ENCODE measurements at places on chromosomes 3 and 15.

DNA sequence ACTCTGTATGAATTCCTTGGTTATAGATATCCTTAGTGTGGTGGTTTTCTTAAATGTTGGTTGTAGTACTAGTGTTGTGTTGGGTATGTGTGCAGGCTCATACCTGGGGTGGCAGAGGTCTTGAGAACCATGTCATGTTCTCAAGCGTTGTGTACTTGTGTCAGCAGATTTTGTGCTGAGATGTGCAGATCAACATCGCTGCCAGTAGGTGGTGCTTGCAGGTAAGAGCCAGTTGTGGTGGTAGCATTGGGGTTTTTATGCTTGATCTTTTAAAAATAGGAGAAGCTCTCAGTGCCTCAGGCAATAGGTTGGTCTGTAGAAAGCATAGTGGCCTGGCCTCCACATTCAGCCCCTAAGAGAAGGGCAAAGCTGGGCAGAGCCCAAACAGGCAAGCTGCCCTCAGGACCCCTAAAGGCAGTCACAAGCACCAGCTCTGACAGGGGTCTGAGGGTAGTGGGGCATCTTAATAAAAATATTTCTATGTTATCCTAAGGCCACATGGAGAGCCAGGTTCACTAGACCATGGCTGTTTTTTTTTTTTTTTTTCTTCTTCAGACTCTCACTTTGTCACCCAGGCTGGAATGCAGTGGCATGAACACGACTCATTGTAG, 164.0 kb downstream of the IL20RB start:
- DNase-seq = no peak

GRCh38 chr3:176296066-176296597, 901.1 kb downstream of the TBL1XR1 start:
- no peak for DNase-seq

GRCh38 chr3:23067116-23067515, 136.0 kb upstream of the UBE2E2 start:
- no peak for DNase-seq

DNA sequence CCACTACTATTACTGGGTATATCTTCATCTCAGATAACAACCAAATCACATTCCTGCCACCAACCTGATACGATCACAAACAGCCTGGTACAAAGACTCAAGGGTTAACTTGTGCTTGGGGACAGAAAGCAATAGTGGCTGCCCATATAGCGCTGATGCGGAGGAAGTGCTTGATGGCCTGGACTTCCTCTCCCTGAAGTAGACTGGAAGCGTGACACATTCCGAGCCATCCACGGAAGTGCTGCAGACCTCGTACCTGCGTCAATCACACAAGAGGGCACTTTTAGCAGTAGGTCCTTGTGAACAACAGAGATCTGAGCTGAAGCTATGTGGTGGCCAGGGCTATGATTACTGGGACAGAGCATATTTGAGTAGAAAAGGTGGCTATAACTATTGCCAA, 17.3 kb upstream of the C3orf62 start:
- no peak for DNase-seq

DNA sequence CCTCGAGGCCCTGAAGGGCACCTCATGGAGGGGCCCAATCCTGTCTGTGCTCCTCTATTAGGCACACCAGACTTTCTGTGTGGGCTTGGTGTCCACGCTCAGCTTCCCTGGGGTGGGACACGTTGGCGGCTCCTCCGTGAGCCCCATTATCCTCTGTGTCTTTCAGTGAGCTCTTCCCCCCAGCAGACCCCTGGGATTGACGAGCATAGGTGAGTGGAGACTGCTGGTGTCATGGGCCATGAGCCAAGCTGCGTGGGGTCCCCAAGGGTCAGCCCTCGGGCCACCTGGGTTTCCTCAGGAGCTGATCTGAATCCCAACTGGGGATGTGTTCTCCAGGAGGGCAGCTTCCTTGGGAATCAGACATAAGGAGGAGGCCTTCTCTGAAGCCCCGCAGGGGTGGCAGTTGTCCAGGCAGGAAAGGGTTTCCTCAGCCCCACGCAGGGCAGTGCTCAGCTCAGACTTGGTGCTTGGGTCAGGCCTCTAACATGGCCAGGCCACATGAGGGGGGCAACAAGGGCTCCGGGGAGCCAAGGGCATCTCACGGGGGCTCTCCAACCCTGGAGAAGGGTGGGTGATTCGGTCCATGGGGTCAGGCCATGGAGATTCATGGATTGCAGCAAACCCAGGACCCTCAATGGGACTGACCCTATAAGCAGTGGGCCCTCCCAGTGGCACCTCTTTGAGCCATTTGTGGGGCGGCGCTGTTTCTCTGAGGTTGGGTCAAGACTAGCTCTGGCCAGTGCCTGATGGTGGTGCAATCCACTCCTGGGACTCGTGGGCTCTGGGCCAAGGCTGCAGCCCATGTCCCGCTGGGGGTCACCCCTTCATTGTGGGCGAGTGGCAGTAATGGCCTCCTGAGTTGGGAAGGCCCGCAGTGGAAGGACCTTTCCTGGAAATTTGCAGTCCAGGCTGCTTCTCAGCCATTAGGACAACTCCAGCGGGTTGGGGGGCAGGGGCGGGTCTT, 222.5 kb downstream of the SNRPN start:
- DNase-seq = no peak

DNA sequence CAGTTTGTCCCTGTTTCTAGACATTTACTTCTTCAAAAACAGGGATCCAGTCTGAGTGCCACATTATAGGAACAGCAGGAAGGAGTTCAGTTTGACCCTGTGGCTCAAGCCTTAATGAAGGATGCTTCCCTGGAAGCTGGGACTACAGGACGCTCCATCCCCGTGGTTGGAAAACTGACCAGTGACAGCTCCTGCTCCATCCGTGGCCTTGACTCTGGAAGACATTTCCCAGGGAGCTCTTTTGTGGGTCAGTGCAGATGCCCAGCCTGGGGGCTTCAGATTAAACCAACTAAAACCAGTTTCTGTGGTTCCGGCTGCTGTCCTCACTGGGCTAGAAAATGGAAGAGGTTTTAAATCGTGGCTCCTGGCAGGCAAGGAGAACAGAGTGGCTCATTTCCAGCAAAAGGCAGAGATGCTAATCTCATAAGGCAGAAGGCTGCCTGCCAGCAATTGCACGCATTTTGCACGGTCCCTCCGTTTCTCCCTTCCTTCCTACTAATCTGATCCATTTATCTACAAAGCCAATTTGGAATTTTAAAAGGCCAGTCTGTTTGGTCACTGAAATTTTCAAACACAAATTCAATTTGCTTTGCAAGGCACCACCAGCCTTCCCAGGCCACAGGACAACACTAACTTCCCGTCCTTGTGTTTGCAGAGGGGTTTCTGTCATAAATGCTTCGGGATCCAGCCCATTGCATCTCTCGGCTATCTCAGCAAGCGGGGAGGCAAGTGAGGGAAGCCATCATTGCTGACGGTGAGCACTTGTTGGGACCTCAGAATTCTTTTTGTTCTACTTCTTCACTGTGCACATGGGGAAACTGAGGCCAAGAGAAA, 6.2 kb upstream of the SSUH2 start:
- DNase-seq = no peak

DNA sequence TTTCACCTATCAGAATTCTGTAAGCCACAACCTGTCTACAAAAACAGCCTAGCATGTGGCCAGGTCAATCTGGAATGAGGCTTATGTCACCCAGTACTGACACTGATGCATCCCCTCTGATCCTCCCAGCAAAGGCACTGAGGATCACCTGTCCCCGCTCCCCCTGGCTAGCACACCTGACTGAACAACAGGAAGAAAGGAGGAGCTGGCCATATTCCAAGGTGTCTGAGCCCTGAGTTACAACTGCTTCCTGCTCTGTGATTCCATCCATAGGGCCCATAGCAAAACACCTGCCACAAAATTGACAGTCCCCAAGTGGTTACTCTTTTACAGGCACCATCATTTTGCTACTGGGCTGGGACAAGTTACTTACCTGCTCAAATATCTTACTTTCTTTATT, 555.5 kb upstream of the CFAP20DC start:
- peak; percentile 6 for DNase-seq

GRCh38 chr3:131847966-131848510, 186.8 kb downstream of the CPNE4 start:
- DNase-seq = no peak

GRCh38 chr3:171199473-171199829, 172.9 kb upstream of the SLC2A2 start:
- DNase-seq = no peak

DNA sequence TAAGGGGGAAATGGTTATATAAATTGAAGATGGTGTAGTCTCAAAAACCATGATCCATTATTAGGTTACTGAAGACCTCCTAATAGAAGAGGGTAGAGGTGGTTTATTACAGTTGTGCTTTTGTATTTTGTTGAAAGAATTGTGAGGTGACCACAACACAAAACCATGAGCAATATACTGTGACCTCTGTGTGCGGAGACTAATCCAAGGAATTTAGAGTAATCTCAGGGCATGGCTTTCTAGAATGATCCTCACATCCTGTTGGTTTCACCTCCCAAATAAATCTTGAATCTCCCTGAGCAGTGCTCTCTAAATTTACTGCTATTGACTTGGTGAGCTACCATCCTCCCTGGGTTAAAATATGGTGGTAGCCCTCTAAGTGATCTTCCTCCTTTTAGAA, 52.3 kb downstream of the PTPRG start:
- no peak for DNase-seq

GRCh38 chr3:185852635-185853034, 27.8 kb upstream of the IGF2BP2 start:
- no peak for DNase-seq

DNA sequence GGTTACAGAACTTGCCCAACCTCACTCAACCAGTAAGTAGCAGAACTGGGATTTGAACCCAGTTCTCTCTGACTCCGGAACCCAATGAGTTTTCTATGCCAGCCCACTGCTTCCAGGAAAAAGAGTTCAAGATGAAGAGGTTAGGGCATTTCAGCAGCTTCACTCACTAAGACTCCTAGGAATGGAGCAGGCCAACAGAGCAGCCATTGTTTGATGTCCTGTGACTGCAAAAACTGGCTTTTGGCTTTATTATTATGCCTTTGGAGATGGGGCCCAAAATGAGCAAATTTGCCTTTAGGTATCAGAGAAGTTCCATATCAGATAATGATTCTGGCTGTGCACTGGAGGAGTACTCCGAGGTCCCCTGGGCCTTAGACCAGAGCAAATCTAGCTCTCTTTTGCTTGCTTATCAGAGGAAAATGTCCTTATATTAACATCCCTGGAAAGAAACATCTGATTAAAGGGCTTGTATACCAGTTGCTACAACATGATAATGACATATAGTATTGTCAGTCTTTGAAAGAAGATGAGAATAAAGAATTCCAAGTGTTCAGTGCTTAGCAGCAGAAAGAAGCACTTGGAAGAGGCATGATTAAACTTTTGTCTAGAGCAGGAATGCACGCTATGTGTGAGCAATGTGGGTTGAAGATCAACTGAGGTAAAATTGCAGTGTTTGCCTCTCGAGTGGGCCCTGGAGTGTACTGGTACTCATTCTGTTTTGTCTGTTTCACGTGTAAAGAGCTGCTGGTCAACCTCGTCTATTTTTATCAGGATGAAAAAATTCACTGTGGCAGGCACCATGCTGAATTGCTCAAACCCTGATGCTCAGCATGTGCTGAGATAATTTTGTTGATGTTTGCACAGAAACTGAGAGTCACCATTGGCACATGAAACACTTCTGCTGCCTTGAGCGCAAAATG, 21.8 kb upstream of the KLHL24 start:
- peak; percentile 1 for DNase-seq

- no peak for DNase-seq
Measured at GRCh38 chr3:4748701-4749378, 230.4 kb upstream of the BHLHE40 start.

- no peak for DNase-seq
Measured at GRCh38 chr3:150376001-150376848, 31.9 kb upstream of the TSC22D2 start.

- DNase-seq = no peak
Measured at GRCh38 chr3:113516115-113516505, 1.2 kb upstream of the SPICE1 start.

GRCh38 chr15:71296315-71296679, 181.0 kb downstream of the THSD4 start:
- DNase-seq = no peak

DNA sequence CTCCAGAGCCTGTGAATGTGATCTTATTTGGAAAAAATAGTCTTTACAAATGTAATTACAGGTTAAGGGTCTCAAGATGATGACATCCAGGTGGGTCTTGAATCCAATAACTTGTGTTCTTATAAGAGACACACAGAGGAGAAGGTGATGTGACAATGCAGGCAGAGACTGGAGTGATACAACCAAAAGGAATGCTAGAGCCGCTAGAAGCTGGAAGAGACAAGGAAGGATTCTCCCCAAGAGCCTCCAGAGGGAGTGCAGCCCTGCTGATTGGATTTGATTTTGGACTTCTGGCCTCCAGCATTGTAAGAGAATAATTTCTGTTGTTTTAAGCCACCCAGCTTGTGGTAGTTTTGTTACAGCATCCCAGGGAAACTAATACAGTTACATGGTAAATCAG, 9.7 kb downstream of the MYH15 start:
- DNase-seq = no peak

GRCh38 chr15:58923696-58924300, 9.7 kb downstream of the SLTM start:
- DNase-seq = no peak

DNA sequence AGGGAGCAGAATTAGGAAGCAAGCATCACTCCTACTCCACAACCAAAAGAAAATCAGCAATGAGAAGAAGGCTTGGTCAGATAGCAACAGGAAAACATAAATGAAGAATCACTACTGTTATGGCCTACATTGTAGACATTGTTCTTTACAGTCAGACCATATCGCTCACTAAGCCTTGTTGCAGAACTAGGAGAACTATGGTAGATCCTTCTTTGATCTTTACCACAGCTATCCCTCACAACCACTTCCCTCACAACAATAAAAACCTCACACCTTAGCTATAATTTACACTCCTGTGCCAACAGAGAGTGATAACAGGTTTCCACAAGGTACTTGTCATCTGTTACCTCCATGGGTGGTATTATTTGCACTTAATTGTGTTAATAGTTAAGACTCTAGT, 126.6 kb downstream of the WDR76 start:
- no peak for DNase-seq

- no peak for DNase-seq
Measured at GRCh38 chr3:171963546-171963945, 75.8 kb upstream of the FNDC3B start.

DNA sequence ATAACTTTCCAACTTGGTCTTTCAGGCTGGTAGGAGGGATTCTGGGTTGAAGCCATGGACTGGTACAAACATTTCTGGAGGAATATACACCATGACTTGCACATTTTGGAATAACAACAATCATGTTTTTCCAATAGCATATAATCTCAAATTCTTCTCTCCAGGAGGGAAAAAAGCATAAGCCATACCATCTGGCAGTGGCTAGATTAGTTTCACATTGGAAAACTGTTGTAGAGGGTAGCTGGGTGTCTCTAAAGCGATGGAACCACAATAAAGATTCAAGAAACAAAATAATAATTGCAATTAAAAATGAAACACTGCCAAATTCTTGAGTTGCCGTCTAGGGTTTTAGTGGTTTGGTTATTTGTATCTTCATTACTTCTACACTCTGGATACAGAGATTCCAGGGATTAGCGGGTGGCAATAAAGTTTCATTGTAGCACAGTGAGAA, 278.5 kb upstream of the RASGRP1 start:
- DNase-seq = no peak

Measured in NCI-H187 (cell line).